ENCODE measurements at places on chromosomes 13 and 19.

GRCh38 chr13:107275312-107275711 lies 707.4 kb upstream of the ARGLU1 start:
- no peak for DNase-seq

- DNase-seq: no peak
Observed at GRCh38 chr13:97569841-97570240, 135.9 kb downstream of the RAP2A start.

DNA sequence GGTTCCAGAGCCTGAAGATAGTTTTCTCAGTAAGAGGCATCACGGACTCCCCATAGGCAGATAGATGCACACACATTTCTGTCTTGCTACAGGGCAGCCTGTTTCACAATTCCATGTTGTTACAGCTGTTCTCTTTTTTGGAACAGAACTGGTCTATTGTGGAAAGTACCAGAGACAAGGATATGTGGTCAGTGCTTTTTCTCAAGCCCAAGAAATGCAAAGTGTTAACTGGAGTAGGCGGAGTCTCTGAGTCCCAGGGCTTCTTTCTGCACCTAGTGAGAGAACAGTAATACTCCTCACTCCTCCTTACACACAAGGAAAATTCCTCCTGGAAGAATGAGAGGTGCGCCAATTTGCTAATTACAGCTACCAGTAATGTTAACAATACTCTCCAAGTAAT lies 141.6 kb upstream of the ARGLU1 start:
- DNase-seq: no peak

- peak; percentile 64 for DNase-seq
Observed at GRCh38 chr19:55385724-55386492, at the start of gene RPL28. Gene RPL28 (plus strand): TSS chr19:55385932. CDS start chr19:55386358, 426 bp downstream.

- DNase-seq: no peak
Observed at GRCh38 chr13:53691417-53691816, 662.8 kb downstream of the OLFM4 start.

DNA sequence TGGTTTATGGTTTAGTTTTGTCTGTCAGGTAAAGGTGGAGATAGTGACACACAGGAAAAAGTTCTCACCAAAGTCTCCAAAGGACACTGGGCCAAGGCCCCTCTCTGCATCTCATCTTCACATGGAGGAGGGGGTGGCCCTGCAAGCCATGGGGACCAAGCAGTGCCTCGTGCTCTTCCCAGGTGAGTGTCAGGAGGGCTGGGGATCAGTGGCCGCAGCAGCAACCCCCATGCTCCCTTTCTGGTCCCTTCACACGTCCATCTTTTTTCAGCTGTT lies 88.0 kb downstream of the RGCC start:
- no peak for DNase-seq

DNA sequence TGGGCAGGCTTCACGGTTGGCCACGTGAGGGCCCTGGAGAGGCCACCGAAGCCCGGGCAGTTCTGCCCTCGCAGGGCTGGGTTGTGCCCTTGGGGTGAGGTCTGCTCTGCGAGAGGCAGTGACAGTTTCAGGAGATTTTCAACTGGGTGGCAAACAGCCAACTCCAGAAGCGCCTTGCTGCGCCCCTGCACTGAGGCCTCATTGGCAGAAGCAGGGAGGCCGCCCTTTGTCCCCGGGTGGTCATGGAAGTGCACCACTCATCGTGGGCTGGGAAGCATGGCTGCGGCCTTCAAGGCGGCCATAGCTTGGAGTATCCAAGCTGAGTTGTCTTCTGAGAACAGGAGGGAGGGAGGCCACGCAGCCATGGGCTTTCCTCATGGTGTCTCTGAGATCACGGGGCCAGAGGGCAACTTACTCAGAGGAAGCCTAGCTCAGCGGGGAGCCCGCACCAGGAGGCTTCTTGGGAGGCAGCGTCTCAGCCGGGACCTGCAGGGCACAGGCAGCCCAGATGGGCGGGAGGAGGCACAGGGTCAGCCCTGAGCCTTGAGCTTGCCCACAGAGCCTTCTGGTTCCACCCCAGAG lies 14.8 kb downstream of the PLEKHJ1 start:
- DNase-seq: no peak

DNA sequence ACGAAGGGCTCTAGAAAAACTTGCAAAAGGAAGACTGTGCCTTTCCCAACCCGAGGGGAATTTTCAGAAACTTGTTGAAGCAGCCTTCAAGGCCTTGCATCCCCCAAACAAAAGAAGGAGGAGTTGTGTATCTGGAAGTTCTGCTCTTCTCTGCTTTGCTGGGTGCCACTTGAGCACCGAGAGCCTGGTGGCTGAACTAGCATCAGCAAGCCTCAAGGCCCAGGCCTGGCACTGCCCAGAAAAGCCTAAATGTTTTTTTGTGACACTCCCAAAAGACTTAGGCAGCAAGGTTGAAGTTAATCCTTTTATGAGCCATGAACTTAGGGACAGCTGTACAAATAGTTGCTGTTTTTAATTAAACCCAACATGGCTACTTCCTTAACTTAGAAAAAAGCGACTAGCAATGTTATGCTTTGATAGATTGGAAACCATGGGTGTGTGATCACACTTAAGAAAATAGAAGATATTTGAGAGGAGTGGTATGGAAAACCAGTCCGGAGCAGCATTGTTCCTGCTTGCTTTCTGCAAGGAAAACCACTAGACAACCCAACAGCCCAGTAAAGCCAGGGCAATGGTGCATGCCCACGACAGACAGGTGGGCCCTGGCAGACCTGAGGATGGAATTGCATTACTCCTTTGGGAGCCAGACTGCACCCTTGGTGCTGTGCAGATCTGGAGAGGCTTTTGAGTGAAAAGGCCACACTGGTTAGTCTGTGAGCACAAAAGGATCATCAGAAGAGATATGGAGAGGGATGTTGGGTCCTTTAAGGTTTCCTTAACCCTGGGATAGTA lies 788 bp upstream of the DLEU7 start:
- DNase-seq: no peak

GRCh38 chr13:79307866-79308298 lies 98.2 kb downstream of the RBM26 start:
- DNase-seq: no peak

DNA sequence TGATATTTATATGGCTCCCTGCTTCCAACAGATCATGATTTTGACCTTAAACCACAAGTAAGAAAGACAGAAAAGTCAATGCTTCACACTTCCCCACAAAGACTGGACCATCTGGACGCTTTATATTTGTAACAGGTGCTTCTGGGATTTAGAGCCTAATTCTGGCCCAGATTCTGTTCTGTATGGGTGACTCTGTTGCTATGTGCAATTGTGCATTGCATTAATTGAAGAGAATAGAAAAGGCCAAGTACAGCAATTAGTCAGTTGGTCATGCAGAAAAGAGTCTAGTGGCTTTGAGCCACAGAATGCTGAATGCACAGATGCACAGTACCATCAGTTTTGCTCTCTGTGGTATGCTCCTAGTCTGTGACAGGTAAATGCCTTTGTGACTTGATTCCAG lies 657.4 kb upstream of the ATXN8OS start:
- DNase-seq: no peak

DNA sequence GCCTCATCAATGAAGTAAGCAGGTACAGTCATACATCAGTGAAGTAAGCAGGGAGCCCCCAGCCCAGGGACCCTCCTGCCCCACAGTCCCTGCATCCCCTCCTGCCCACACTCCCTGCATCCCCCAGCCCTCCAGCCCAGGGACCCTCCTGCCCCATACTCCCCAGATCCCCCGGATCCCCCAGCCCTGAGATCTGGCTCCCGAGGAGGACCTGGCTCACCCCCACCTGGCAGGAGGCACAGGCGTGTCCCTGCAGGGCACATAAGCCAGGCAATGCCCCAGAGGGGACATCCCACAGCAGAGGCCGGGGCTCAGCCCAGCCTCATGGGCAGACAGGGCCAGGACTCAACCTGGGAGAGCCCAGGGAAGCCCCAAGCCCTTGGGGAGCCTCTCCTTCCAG lies 53.6 kb upstream of the TPM4 start:
- no peak for DNase-seq

DNA sequence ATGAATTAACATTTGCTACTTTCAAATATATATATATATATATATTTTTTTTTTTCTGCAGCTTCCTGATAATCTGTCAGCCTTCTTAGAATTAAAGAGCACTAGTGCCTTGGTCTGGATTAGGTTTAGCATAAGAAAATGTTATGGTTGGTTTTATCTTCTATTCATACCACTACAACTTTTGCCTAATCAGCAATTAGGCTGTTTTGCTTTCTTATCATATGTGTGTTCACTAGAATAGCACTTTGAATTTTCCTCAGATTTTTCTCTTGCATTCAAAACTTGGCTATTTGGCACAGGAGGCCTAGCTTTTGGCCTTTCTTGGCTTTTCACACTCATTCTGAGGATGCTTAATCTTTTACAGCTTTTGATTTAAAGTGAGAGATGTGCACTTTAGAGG lies 1468.1 kb downstream of the PCDH9 start:
- DNase-seq: no peak

- DNase-seq: no peak
Observed at GRCh38 chr13:101231751-101232428, 184.4 kb downstream of the NALCN start.

GRCh38 chr13:72692884-72693514 lies 34.4 kb downstream of the MZT1 start:
- no peak for DNase-seq

DNA sequence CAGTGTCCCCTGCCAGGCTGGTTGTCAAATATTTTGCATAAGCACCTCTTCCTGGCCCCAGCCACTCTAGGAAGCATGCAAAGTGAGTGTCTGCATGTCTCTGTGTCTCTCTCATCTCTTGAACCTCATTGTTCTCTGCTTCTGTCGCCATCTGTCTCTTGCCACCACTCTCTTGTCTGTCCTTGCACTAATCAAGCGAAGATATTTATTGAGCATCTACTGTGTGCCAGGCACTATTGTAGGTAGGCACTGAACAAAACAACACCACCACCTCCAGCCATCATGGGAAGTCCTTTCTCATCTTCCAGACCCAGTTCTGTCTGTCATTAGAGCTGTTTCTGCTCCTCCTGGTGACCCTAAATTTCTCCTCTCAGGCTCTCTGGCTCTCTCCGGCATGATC lies 52.0 kb upstream of the SHKBP1 start:
- DNase-seq: no peak

- no peak for DNase-seq
Observed at GRCh38 chr13:103133556-103133955, 67.3 kb upstream of the SLC10A2 start.

DNA sequence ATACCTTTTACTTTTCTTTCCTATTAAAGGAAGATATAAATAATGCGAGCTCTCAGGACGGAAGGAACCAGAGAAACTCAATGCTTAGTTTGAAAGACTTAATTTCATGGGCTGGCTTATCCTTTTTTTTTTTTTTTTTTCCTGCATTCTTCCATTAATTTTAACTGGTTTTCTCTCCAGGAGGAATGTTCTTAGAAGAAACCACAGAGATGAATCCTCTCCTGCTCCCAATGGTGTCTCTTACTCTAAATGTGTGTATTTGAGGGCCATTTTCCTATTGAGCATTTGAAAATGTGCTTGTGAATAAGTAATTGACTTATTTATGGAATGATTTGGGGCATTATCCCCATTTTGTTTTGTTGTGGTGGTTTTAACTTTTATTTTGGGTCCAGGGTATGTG lies 494.9 kb downstream of the FOXO1 start:
- no peak for DNase-seq

GRCh38 chr19:8331263-8331845 lies 10.1 kb downstream of the RPS28 start:
- DNase-seq: no peak

DNA sequence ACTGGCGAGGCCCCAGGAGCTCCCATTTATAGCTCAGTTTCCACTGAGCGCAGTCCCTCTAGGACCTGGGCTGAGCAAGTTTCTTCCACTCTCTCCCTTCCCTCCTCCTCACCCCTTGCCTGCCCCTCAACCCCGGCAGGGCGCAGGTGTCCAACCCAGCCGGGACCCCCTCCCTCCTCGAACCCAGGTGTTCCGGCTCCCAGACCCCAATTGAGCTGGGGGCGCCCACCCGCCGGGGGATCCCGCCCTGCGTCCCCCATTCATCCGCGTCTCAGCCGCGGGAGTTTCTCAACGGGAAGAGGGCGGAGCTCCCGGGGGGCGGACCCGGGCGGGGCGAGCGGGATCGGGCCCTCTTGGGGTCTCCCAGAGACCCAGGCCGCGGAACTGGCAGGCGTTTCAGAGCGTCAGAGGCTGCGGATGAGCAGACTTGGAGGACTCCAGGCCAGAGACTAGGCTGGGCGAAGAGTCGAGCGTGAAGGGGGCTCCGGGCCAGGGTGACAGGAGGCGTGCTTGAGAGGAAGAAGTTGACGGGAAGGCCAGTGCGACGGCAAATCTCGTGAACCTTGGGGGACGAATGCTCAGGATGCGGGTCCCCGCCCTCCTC lies at the start of gene KIRREL2:
Gene KIRREL2, plus strand, starts transcription at position 366 of the 604 bp plus-strand sequence. Its CDS starts 209 bp downstream, at position 575.
- DNase-seq: no peak

GRCh38 chr13:93413972-93414717 lies 187.5 kb downstream of the GPC6 start:
- no peak for DNase-seq

- no peak for DNase-seq
Observed at GRCh38 chr13:67389171-67389570, 159.0 kb upstream of the PCDH9 start.

GRCh38 chr13:19984430-19985218 lies 26.1 kb downstream of the ZMYM2 start:
- no peak for DNase-seq

DNA sequence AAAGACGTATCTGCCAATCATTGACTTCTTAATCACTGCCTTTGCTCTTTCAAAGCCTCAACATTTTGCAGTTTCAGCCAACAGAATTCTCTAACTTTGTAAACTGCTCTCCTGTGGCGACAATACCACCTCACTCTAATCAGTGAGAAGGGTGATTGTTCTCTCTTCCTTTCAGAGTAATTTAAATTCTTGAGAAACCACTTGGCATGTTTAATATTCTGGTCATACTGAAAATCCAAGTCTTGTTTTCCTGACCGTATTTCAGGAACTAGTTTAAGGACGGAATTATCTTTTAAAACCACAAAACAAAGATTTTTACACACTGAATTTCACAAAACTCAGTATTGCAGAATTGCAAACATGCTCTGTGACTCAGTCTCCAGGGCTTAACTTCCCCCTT lies 5.2 kb upstream of the CDC16 start:
- no peak for DNase-seq

GRCh38 chr19:44757057-44757734 lies 8.7 kb downstream of the BCL3 start:
- no peak for DNase-seq

GRCh38 chr19:12695997-12696365 lies 450 bp downstream of the FBXW9 start:
- DNase-seq: no peak

GRCh38 chr13:84865783-84866221 lies 933.4 kb downstream of the SLITRK6 start:
- no peak for DNase-seq

- no peak for DNase-seq
Observed at GRCh38 chr13:100512422-100512821, 76.2 kb downstream of the GGACT start.
